ENCODE measurements at places on chromosomes 7 and 10.

- DNase-seq = no peak
Measured at GRCh38 chr10:121942749-121943416, 15.1 kb upstream of the ATE1 start.

- no peak for DNase-seq
Measured at GRCh38 chr10:122122493-122122892, 133.5 kb downstream of the TACC2 start.

DNA sequence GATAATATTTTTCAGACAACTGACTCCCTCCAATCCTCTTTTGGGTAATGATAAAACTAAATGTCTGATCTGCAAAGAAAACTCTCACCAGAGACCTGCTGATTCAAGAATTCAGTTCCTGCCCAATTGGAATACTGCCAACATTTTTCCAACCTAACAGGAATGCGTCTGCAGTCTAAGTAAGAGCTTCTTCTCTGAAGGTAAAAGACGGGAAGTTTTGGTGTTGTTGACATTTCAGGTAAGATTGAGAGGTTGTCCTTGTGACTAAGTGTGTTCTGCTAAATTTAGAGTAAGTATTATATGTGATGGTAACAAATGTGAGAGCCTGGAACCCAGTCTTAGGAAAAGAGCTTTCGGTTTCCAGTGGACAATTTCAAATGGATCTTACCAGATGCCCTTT, 17.6 kb downstream of the IFIT5 start:
- no peak for DNase-seq

DNA sequence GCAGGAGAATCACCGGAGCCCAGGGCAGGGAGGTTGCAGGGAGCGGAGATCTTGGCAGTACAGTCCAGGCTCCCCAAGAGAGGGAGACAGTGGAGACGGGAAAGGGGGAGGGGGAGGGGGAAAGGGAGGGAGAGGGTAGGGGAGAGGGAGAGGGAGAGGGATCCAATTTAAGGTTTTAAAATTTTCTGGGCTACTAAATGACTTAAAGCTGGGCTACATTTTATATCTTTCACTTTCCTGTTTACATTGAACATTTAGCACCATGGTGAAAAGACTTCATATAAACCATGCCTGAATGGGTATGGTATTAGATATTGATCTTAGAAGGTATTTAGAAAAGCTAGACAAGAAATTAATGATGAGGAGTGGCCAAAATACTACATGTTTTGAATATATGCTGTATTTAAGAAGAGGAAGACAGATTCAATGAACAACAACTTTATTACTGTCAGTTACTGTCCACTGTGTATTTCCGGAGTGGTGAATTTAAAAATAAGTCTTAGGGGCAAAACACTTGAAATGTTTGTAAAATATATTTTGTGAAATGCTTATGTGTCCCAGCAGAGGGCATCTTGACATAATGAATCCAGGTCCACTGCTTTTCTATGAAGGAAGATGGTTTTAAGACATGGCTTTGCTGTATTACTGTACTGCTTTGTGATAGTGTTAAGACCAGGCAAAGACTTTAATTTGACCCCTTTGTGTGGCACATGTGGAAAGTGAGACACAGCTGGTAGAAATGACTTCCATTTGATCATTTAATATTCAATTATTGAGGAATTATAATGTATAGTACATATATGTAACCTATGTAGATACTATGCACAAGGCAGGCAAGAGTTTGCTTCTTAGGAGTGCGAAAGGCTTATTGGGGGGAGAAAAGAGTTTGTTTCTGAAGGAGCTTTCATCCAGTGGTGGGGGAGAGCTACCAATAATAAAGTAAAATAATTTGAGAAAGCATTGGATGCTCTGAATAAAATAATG, 52.8 kb downstream of the NRF1 start:
- peak; percentile 69 for DNase-seq

- DNase-seq = no peak
Measured at GRCh38 chr10:26790221-26790995, 70.3 kb downstream of the ABI1 start.

DNA sequence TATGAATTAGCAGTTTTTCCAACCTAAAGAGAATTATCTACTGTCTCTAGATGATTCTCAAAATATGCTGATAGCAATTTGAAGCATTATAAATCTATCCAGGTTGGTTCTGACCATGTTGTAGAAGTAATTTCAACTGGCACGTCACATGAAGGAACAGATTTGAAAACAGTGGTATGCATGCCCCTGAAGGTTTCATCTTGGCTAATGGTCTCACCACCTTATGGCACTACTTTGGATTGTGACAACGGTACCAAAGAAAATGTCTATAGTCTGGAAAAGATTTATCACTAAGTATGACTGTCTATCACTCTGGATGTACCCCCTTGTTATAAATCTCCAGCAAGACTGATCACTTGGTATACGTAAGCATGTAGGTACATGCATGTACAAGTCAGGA, 723.1 kb upstream of the GALNT17 start:
- DNase-seq = no peak

DNA sequence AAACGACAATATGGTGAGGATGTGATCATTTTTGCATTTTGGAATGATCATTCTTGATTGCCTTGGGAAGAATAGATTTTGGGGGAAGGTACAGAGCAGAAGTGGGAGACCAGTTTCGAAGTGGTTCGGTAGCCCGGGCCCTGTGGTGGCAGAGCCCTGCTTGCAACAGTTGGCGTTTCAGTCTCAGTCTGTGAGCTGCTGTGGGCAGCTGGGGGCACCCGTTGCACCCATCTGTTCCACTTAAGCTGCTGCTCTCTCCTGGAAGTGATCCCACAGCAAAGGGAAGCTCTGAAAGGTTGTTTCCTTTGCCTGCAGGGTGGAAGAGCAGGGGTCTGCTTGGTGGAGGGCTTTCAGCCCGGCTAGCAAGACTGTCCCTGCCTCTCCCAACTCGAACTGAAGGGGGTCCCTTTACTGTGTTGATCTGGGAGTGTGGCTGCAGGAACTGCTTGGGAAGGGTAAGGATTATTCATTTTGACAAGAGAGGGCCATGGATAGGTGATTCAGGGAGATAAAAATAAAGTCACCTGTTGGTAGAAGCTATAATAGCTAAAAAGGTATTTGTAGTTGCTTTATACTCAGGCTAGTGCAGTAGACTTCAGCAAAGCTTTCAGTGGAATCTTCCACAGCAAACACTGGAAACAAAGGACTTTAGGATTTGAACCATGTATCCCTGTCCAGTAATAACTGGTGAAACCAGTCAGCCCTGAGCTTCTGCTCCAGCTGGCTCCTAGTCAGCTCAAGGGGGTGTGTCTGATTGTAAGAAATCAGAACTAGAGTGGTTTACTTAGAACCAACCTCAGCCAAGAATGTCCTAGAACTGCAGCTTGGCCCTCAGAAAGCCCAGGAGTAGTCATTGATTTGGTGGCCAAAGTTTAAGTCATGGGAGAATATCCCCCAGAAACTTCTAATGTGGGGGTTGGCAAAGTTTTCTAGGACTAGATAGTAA, 53.1 kb upstream of the PDCD4 start:
- DNase-seq = no peak

DNA sequence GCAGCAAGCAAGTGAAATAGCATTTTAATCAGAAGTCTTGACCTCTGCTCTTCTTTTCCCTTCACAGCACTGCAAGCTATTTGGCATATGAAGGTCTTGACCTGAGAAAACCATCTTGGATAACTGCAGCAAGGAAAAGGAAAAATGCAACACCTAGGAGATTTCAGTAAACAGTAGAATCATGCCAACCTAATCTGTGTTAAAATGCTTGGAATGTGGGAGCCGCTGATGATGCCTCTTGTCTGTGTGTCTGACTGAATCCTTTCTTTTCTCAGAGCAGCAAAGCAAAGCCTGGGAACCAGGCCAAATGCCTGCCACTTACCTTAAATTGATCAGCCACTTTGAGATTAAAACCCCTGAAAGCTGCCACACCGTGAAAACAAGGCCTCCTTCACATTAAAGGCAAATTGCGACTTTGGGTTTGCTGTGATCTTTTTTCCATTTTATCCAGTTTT, 80.4 kb upstream of the CDK6 start:
- no peak for DNase-seq

DNA sequence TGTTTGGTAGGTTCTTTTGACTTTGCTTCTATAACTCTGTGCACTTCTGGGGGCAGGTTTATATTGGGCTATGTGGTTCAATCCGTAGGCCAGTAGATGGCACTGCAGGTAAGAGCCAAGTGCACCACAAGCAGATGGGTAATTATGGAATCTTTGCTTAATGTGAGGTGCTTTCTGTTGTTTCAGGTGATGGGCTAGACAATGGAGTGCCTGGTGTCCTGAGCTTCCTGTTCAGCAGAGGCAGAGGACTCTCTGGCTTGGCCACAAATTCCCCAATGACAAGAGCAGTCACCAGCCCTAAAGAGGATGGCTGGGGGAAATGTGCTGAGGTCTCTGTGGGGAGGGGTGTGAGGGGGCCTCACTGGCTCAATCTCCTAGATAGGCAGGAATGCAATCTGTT, 455.0 kb downstream of the CCSER2 start:
- DNase-seq = peak; percentile 17

GRCh38 chr7:45524445-45524844, 49.7 kb upstream of the ADCY1 start:
- DNase-seq = no peak
